ENCODE measurements at places on chromosomes 5 and 9.
A peak's percentile ranks its signal among the peaks of the same experiment; 100 is the strongest.

- no peak for DNase-seq
These were observed 111.8 kb upstream of the FAM174A start for GRCh38 chr5:100423330-100423729.

DNA sequence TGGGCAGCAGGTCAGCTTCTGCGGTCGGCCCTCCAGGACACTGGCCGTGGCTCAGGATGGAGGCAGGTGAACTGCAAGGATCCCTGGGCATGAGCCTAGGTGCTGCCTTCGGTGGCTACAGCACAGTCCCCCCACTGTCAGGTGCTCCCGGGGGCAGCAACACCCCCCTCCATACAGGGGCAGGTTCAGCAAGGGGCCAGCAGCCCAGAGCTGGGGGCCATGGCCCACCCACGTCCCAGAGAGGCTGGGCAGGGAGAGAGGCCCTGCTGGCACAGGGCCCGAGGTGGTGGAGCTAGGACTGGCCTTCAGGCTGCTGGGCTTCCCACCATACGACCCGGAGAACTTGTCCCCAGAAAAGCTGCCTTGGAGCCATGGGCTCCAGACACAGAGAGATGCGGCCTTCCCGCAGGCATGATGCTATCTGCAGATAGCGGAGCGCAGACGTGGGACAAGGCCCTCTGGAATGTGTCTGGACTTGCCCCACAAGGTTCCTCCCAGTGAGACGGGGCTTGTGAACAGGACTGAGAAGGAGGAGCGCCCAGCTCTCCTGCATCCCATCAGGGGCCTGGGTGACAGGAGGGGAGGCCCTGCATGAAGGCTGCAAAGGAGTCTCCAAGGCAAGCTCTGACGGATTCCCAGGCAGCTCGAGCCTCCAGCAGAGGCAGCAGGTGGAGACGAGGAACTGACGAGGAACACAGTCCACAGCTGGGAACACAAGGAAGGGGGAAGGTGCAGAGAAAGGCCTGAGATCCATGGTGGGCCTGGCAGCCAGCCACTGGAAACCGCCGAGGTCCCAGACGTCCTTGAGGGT lies 111.1 kb downstream of the VAV2 start:
- no peak for DNase-seq

DNA sequence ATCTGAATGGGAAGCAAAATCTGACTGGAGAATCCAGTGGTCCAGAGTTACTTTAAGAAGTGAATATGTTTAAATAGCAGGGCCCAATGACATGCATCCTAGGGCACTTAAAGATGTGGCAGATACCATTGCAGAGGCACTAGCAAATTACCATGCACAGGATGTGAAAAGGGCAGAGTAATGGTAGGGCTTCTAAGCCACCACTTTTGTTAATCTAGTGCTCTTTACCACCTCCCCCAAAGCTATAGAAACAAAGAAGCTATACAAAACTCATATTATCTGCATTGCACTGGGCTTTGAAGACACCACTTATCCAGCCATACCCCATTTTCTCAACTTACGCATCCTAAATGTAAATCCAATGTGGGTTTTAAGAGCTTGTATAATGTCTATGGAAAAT lies 81.2 kb downstream of the ZCCHC7 start:
- no peak for DNase-seq

DNA sequence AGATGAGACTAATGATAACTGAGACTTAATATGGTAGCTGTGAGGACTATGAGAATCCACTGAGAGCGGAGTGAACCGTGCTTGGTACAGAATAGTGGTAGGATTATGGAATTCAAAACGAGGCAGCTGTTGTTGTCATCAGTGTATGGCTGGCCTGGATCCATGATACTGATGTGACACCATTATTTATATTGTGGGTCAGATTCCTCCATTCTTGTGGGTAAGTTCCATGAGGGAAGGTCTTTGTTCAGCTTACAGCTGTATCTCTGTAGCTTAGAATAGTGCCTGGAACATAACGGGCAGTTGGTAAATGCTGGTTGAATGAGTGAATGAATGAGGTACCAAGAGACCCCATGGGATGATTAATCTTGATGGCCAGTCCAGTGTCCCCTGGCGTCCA lies 61.8 kb downstream of the ACER2 start:
- no peak for DNase-seq

GRCh38 chr9:9387511-9388115 lies 1225.2 kb downstream of the PTPRD start:
- no peak for DNase-seq

- no peak for DNase-seq
These were observed 38.3 kb upstream of the DAB2IP start for GRCh38 chr9:121613009-121613752.

DNA sequence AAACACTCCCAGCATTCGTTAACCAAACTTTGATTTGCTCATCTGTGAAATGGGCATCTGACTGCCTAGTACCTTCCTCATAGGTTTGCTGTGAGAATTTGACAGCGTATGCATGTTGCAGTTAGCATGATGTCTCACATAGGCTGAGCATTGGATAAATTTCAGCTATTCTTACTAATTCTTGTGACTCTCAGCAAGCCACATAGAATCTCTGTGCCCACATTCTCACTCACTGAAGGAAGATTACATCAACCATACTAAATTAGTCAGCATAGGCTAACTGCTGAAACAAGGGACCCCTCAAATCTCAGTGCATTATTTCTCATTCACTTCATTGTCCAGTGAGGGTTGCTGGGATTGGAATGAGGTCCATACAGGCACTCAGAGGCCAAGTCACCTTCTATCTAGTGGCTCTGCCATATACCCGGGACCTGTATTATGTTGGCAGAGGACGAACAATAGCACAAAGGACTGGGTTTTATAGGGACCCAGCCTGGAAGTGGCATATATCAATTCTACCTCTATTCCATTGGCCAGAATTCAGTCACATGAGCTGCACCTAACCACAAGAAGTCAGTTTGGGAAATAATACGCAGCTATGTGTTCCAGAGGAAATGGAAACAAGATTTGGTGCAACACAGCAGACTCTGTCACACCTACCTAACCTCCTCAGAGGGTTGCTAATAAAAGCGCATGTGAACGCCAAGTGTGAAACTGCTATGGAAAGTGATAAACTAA lies 4.2 kb upstream of the PTGER4 start:
- DNase-seq, result no peak

DNA sequence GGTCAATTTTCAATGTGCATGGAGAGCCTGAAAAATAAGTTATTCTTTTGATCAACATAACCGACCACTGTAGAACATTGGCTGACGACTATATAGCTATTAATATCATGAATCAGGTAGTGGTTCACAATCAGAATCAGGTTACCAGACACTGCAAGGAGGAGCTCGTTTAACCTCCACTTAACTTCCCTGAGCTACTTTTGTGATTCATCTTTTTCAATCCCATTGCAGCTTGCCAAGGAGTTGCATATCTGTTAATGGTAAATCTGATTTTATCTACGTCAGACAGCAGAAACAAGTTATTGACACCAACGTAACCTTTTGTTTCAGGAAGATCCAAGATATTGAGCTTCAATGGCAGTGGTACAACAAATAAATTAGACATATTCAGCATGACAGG lies 2263.8 kb upstream of the ACO1 start:
- DNase-seq, result no peak

- no peak for DNase-seq
These were observed 402.3 kb upstream of the CHD1 start for GRCh38 chr5:99331061-99331460.

DNA sequence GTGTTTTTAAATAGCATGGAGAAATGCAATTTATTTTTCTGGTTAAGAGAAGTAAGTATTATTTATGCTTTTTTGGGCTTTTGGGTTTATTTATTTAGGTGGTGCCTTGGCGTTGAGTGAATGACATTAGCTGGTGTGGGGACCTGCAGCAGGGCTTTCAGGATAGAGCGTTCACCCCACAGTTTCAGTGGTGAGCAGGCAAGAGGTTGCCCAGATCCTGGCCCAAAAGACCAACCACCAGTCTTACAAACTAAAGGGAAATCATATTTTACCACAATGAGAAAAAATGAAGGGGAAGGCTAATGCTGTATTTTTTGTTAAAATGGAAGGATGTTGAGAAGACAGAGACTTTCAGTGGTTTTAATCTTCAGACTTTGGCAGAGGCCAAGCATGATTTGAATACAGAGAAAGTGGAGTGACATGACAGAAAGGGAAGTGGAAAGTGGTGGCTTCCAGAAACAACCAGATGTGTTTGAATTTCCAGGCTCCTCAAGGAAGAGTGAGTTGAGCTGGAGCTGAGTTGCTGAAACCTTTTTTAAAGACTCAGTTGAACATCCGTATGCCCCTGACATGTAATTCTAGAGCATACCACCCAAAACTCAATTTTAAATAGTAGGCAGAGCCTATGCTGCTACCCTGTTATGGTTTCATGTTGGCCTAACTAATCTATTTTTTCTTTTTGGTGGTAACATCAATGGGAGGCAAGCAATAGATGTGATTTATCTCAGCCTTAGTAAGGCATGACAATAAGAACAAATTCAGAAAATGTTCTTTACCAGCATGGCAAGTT lies 94.8 kb downstream of the AOPEP start:
- DNase-seq, result no peak

- DNase-seq, result no peak
These were observed 5.8 kb upstream of the PCA3 start for GRCh38 chr9:76758476-76758875.

DNA sequence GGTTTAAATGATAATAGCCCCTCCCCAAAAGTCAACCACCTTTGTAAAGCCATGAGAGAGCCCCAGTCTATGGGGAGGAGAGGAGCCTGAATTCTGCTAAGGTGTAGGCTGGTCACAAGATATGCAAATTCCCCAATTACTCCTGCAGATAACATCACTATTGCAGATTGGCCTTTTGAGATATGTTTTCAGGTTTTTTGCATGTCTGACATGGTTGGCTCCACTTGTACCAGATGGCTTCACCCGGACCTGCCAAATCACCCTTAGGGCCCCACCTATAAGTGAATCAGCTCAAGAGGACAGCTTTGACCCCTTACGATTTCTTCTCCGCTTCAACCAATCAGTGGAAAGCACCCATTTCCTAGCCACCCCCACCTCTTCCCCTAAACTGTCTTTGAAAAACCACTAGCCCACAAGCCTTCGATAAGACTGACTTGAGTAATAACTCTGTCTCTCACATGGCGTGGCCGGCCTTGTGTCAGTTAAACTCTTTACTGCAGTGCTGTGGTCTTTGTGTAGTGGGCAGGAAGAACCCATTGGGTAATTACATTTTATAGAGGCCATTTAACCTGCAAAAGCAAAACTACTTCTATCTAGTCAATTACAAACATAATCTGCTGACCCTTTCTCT lies 69.7 kb downstream of the PRLR start:
- no peak for DNase-seq

- DNase-seq, result peak; percentile 77
These were observed 18.4 kb downstream of the ENG start for GRCh38 chr9:127835991-127836516.

DNA sequence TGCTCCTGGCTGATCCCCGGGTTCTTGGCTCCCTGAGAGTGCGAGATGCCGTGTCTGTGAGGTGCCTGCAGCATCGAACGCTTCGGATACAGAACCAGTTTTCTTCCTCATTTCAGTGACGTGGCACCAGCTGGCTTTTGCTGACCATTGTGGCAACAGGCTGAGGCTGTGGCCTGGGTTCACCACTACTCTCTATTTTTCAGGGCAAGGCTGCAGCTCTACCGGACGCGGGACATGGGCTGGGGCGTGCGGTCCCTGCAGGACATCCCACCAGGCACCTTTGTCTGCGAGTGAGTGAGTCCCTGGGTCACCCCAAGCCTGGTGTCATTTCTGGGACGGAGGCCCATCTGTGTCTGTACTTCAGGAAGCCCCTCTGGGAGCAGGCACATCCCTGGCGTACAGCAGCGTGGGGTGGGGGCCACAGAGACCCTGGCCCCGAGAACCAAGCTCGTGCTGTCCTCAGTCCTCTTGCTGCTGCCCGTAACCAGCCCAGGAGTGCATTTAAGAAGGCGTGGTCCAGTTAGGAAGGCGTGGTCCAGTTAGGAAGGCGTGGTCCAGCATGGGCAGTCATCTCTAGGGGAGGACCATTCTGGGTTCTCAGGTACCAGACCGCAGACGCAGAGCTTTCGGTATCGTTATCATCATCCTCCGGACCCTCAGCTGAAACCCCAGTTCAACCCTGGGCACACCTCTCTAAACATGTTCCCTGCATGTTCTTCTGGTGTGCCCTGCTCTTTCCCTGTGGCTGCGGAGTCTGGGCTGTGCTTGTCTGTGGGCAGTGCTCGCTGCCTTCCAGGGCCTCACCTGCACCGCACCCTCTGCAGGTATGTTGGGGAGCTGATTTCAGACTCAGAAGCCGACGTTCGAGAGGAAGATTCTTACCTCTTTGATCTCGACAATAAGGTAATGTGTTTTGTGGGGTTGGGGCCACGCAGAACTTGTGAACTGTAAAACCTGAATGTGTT lies 60.1 kb upstream of the CACNA1B start:
- DNase-seq, result no peak

GRCh38 chr5:90353254-90353653 lies 56.3 kb downstream of the CETN3 start:
- no peak for DNase-seq

GRCh38 chr9:80789831-80790230 lies 899.5 kb downstream of the TLE1 start:
- no peak for DNase-seq

DNA sequence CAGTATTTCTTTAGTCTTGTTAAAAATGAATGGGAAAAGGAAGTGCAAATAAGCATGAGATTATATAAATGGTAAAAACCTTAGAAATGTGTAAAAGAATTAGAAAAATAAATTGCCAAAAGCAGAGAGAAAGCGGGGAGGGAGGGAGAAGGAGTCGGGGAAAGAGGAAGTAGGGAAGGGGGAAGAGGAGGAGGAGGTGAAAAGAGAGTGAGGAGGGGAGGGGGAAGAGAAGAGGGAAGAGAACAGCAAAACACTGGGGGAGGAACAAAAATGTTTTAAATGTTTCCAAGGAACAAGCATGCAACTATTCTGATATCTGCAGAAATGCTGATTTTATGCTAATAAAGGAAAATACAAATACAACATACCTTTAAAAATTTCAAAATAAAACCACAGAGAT lies 317.5 kb downstream of the PIK3R1 start:
- no peak for DNase-seq

DNA sequence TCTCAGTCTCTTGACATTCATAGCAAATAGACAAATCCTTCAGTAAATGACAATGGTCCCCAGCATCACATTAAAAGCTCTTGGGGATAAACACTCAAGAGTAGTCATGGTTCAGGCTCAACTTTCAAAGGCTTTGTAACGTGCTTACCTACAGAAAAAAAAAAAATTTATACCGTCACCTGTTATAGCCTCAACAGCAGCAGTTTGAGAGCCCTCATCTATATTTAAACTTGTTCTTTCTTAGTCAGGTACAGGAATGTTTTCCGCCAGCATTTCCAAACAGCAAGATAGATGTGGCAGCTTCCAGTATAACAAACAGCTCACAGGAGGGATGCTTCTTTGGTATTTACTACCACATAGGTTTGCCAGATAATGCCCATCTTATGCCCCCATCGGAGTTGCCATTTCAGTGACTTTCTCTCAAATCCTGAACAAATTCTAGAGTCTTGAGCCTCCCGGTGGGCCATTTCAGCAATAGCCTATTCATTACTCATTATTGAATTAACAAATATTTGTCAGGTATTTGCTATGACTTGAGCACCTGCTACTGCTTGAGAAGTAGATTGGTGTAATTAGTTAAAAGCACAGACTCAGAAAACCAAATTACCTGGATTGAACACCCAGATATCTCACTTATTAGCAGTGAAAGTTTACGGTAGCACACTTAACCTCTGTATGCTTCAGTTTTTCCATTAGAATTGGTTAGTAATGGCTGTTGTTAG lies 470.0 kb downstream of the EBF1 start:
- no peak for DNase-seq
